Activated CD8-positive, alpha-beta T cell treated with anti-CD3 and anti-CD28 coated beads for 36 hours (primary cell): ENCODE measurements at places on chromosomes 11 and 22. TPM values are rescaled to one million over a fixed set of nuclear protein-coding genes. Genes with fewer than 3 reads are reported as not detected.

GRCh38 chr11:65525546-65526480, 930 bp downstream of the SCYL1 start:
- H3K27ac ChIP-seq: peak overlapping the region; percentile 76
- peaks cover 65% of the 10 kb centered on the region for H3K4me1 ChIP-seq
- H3K36me3 ChIP-seq: peaks cover 29% of the 10 kb centered on the region

- no peaks in the 10 kb centered on the region for H3K27me3 ChIP-seq
- no peak overlapping the region for H3K4me3 ChIP-seq
- no peaks in the 10 kb centered on the region for H3K36me3 ChIP-seq
- no peaks in the 10 kb centered on the region for H3K4me1 ChIP-seq
These were observed 14.0 kb upstream of the TP53I11 start for GRCh38 chr11:44964526-44965209.

UNC93B1 gene
- total RNA-seq: 12.4 TPM

TMEM191B gene
- 2.1 TPM for total RNA-seq

ROBO4 gene
- not detected for total RNA-seq

BTG4 gene
- total RNA-seq: 0.36 TPM
